ENCODE measurements at places on chromosomes 13 and 19.

- DNase-seq = no peak
These were observed 1358.5 kb upstream of the PCDH9 start for GRCh38 chr13:68588623-68589022.

DNA sequence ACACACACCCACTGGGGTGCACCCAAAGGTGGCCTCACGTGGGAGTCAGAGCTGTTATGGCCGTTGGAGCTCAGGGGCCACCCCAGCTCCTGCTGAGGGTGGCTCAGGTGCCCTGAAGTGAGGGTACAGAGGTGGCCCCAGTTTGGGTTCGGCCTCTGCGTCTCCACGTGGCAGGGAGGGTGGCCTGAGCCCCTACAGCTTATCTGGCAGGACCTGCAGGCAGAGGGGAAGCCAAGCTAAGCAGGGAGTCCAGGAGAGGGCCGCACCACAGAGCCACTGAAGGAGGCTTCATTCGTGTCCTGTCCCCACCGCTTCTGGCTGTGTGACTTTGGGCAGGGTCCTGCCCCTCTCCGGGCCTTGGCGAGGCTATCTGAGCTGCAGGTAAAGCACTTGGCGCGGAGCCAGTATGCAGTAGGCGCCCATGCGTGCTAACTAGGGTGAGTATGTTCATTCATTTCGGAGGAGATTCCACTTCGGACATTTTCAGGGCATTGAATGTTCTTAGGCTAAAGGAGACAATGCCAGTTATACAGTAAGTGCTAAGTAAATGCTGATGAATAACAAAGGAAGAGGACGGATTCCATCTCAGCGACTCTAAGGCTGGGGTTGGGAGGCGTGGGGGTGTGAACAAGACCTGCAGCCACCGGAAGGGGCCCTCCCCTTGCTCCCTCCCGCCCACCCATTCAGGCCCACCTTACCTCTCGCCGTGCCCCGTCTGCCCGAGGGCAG is 4.9 kb downstream of the REX1BD start:
- DNase-seq = no peak

- no peak for DNase-seq
These were observed 254.3 kb upstream of the SLITRK1 start for GRCh38 chr13:84136582-84136981.

- DNase-seq = no peak
These were observed 33.4 kb downstream of the STK24 start for GRCh38 chr13:98543378-98544103.

- no peak for DNase-seq
These were observed 1430.7 kb upstream of the PCDH20 start for GRCh38 chr13:62846302-62846701.

- DNase-seq = no peak
These were observed 411.0 kb downstream of the HS6ST3 start for GRCh38 chr13:96500953-96501352.
